ENCODE measurements at places on chromosomes 5 and 9. TPM values are rescaled to one million over a fixed set of nuclear protein-coding genes. Genes with fewer than 3 reads are reported as not detected.

Gene ANXA2R
- 5.7 TPM for total RNA-seq

Gene PRLR
- 1.9 TPM for total RNA-seq

GRCh38 chr5:15522187-15522520 lies 22.2 kb downstream of the FBXL7 start:
- no peak for DNase-seq

GRCh38 chr9:127664678-127665507 lies 41.9 kb upstream of the CFAP157 start:
- peak; percentile 60 for DNase-seq

- no peak for DNase-seq
These were observed 5.4 kb upstream of the ADRA1B start for GRCh38 chr5:159910843-159911229.

DNA sequence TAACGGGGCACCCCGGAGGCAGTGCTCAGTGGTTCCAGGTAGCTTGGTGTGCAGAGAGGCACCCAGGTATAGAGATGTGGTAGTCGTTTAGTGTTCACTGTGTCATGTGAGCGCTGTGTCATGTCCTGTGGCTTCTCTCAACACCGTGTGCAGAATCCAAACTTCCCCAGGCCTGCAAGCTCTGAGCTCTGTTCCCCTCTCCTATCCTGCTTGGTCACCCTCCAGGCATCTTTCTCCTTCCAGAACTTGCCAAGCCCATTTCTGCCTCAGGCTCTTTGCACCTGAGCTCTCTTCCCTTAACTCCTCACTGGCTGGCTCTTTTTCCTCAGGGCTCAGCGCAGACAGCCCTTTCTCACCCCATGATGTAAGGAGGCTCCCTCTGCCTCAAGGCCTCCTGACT lies 64.8 kb downstream of the CARTPT start:
- DNase-seq = no peak

GRCh38 chr5:133658327-133658726 lies 46.0 kb upstream of the FSTL4 start:
- no peak for DNase-seq

Gene PCDH1
- total RNA-seq = 36.4 TPM
